ENCODE measurements at places on chromosomes 7 and 10.

DNA sequence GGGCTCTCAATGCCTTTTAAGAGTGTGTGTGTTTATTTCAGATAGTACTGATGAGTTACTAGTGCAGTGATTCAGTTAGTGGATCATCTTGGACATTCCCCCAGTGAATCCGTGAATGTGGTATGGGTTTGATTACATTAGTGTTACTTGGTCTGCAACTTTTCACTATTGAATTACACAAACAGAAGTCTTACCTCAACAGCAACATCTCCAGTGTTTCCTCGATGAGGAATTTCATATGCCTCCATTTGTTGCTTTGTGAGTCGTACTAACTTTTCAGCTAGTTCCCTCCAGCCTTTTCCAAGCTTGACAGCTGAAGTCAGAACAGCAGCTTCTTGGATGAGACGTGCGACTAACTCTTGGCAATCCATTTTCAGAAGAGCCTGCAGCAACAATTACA is 63.2 kb downstream of the MACC1 start:
- no peak for DNase-seq

GRCh38 chr10:18721067-18721466 is 61.8 kb downstream of the ARL5B start:
- no peak for DNase-seq

DNA sequence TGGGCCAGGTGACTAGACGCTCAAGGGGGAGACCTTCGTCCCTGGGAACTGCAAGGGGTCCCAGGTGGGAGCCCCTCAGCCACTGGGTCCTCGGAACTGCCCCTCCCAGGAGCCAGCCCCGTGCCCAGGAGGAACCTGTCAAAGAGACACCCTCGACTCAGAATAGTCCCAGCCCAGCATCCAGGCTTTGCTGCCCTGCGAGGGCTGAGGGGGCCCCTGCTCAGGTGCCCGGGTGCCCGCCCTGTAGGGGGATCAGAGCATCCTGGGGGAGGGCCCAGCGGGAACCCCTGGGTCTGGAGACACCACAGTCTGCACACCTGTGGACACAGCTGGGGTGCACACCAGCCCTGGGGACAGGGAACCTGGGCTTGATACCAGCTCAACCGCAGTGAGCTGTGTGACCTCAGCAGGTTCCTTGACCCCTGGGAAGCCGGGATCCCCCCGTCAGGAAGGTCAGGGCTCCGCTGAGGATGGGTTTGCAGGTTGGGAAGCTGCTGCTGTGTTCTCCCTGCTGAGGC is 407 bp downstream of the ELN start:
- DNase-seq = no peak

DNA sequence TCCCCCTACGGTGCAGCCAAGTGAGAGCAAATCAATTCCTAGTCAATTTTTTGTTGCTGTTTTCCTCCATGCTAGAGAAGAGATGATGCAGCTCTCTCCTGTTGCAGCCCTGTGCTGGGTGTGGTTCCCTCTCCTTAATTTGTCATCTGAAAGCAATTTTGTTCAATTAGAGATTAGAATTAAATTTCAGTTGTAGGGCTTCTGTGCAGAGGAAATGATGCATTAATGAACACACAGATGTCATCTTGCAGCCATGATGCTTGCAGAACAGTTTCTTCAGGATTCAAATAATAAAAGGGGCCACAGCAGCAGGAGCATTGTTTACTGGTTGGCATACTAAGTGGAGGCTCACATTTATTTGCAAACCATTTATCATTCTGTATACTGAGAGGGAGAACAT is 266.0 kb downstream of the AUTS2 start:
- DNase-seq = peak; percentile 83

DNA sequence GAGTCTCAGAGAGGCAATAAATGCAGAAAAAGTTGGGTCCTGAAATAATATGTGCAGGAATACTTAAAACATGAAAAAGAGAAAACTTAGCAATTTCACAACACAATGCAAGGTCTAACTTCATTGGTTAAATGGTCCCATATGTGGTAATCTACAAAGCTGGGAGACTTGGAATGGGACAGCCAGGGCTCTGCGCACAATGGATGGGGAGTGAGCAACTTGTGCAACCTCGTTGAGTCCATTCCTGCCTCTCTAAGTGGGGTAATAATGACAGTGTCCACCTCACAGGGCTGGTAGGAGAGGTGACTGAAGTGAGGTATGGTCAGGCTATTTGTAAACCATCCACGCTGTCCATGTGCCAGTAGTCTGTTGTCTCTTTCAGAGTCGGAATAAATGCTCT is 11.8 kb upstream of the EMX2 start:
- no peak for DNase-seq

- no peak for DNase-seq
Measured at GRCh38 chr10:49381111-49381900, 14.6 kb downstream of the DRGX start.

- DNase-seq = no peak
Measured at GRCh38 chr10:128318913-128319312, 192.7 kb upstream of the MKI67 start.

GRCh38 chr10:112919721-112920120 is 30.3 kb upstream of the TCF7L2 start:
- DNase-seq = no peak

DNA sequence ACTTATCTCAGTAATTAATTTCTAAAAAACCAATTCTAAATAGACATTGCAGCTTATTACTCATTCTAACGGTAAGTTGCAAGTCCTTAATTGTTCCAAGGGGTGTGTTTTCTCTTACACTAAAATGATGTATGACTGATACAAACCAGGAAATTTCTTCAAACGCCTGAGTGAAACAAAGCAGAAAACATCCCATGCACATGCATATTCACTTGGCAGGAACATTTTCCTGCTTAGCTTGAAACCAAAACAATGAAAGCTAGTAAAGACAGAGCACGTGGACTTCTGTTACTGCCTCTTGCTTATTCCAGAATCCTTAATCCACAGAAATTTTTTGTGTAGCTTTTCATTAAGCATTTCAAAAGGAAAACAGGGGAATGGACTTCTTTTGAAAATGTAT is 187.7 kb downstream of the MTERF1 start:
- DNase-seq = no peak

DNA sequence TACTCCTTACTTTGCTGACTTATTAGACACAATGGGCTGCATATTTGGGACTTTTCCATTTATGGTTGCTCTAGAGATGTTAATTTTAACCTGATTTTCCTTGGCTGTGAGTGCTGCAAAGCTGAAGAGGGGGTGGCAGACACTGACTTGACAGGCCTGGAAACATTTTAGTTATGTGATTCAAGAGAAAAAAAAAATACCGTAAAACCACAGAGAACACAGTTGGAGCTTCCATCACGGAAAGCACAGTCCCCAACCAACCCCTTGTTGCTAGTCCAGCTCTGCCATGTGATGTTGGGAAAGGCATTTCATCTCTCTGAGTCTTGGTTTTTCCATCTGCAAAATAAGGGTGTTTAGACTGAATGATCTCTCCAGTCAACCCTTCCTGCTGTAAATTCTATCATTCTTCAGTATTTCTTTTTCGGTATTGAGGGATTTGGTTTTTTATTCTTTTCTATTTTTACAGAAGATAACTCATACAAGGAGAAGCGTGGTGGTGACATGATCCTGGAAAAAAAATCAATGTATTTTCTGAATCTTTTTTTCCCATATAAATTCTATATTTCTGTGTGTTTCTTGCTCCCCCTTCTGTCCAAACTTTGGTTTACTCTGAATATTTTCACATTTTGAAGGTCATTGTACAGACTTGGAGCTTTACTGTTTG is 246.1 kb downstream of the REEP3 start:
- DNase-seq = peak; percentile 19

DNA sequence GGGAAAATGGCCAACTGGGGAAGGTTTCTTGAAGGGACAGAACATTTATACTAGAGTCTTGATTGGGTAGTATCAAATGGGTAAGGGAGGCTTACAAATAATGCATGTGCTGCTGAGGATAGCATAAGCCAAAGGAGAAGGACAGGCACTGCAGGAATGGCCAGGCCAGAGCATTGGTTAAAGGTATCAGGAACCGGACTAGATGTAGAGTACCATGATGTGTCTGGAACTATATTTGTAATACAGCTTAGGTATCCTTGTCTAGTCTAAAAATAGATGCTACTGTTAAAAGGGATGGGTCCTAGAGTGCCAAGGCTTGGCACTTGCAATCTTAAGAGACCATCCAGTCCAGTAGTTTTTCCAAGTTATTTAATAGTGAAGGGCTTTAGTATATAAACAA is 20.3 kb downstream of the TMEM243 start:
- DNase-seq = no peak

DNA sequence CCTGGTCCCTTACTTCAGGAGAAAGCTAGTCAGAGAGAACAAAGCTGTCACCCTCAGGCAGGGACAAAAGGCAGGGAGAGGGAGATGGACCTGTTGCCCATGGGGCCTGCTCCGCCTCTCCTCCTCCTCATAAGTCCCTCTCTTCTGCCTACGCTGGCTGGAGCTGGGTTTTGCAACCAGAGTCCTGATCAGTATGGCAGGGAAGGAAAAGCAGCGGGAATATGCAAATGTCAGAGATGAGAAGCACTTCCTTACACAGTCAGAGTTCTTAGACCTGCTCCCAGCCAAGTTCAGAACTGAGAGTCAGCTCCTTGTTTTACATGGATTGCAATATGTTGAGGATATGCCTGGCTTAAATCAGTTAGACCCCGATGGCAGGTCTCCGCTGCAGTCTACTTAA is 231.1 kb downstream of the ADAM12 start:
- no peak for DNase-seq

GRCh38 chr7:1912593-1913465 is 242.8 kb downstream of the ELFN1 start:
- DNase-seq = no peak

- DNase-seq = no peak
Measured at GRCh38 chr10:110493832-110494426, 3.8 kb upstream of the DUSP5 start.

DNA sequence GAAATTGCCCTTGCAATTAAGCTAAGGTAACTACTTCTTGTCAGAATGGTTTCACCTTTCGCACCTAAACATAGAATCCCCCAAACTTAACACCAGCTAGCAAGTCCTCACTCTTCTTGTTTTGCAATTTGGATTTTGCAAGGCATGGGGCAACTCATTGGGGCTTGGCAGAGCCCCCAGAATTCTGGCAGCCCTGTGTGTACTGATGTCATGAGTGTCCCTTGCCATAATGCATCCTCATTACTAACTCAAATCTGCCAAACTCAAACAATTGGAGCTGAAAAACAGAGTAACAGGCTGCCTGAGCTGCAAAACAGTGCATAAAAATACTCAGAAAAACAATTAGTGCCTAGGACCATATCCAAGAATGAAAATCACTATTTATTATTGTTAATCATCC is 7.9 kb upstream of the XPNPEP1 start:
- DNase-seq = peak; percentile 37

DNA sequence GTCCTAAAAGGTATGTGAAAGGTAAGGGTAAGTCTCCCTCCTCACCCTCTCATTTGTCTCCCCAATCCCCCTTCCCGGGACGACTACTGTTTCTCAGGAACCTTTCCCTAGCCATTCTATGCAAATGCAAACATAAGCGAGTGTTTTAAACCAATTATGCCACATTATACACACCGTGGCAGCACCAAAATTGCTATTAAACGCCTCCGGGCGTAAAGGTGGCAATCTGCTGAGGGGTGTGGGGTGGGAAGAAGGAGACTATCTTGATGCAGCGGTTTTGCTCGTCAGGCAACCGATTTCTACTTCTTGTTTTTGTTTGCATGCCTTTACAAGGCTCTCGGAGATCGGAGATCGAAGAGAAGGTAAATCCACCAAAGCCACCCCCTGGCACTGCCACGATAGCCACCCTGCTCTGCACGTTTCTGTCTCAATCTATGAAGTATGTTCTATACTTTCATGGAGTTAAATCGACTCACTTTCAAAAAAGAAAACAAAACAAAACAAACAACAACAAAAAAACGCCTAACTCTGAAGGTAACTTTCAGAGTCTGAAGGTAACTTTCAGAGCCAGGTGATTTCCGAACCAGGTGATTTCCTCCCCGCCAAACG is 46.0 kb upstream of the CDK1 start:
- DNase-seq = no peak

DNA sequence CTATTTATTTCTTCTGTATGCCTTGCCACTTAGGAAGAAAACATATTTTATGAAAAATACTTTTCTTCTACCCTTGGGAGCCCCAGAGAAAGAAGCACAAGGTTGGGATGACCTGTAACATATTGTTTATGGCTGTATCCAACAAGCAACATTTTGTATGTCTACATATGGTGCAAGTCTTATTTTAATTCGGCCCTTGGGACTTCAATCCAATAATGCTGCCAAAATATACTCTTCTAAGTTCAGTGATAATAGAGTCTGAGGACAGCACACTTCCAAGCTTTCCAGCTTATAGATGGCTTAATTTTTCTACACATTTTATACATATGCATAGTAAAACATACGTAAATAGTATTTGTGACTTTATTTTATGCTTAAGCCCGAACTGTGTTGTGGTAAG is 318.5 kb upstream of the SEMA3A start:
- DNase-seq = no peak

DNA sequence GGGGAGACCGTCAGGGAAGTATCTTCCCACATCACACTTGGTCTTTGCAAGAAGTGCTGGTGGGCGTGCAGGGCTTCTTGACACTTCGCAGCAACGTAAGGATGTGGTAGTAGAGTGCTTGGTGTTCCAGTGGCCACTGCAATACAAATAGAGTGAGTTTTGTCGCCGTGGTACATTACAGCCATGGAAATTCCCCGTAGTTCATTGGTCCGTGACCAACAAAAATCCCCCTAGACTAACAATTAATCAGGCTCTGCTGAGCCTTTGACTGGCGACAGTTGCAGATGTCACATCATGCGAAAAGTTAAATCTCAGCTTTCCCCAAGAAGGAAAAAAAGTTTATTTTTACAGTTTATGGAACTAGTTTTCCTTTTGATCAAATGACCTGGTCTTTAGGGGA is 134.7 kb downstream of the MGMT start:
- no peak for DNase-seq

- no peak for DNase-seq
Measured at GRCh38 chr10:44245601-44245938, 139.3 kb downstream of the CXCL12 start.

DNA sequence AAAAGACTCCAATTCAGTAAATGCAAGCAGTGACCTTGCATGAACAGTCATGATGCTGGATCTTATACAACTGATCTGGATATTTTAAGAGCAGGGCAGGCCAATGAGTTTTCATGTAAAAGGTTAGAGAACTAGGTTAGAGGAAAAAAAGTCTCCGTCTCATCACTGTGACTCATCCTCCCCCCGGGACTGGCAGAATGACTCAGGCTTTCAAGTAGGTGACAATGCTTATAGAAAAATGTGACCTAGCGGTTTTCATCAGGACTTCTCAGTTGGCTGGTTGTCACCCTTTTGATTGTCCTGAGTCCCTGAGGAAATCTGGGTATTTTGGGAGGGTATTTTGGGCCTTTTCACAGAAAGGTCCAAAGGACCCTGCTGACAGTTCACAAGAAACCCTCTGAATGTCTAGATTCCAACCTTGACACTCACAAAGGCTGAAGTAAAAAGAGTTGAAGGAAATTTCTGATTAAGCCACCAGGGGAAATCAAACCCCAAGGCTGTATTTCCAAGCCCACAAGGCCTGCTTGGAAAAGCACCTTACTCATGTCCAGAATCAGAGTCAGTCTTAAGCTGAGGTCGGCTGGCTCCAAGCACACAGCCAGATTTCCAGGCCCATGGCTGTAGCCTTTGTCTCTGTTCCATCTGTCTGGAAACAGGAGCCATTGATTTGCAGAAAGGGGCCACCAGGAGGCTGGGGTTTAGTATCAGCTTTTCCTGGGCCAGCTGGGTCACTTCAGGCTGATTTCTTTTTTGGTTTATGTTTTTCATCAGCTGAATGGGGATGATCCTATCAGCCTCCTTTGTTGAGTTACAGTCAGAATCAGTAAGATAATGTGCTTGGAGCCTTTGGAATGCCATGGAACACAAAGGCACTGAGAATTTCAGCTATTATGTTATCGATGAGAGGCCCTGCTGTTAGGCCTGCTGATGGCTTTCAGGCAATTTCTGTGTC is 226.4 kb upstream of the HABP2 start:
- no peak for DNase-seq
